ENCODE measurements at places on chromosomes 6 and 20. TPM values are rescaled to one million over a fixed set of nuclear protein-coding genes. Genes with fewer than 3 reads are reported as not detected.
A peak's percentile ranks its signal among the peaks of the same experiment; 100 is the strongest.

ZNF334 gene
- total RNA-seq = 8.5 TPM

HLA-DOB gene
- total RNA-seq = 0.64 TPM

ARG1 gene
- not detected for total RNA-seq

GDAP1L1 gene
- total RNA-seq = not detected

CCND3 gene
- total RNA-seq = 68.4 TPM

OTOR gene
- not detected for total RNA-seq

NUP153 gene
- 31.4 TPM for total RNA-seq

PDYN gene
- total RNA-seq = not detected

TNFRSF21 gene
- 67.7 TPM for total RNA-seq

ALDH8A1 gene
- 0.56 TPM for total RNA-seq

FAM83C gene
- total RNA-seq = not detected

PKHD1 gene
- 0.12 TPM for total RNA-seq

GRIK2 gene
- total RNA-seq = 1.9 TPM

RAB32 gene
- total RNA-seq = 42.6 TPM

HS3ST5 gene
- total RNA-seq = not detected

TMEM200A gene
- total RNA-seq = 24.6 TPM

DAAM2 gene
- total RNA-seq = 9.8 TPM

SULF2 gene
- total RNA-seq = 177 TPM

ID1 gene
- total RNA-seq = 363 TPM

AIF1 gene
- total RNA-seq = 5.2 TPM

GRCh38 chr6:152685819-152686218 lies 11.9 kb upstream of the MYCT1 start:
- DNase-seq = no peak

- no peak for DNase-seq
Observed at GRCh38 chr20:46899621-46900020, 5.0 kb downstream of the EYA2 start.

DNA sequence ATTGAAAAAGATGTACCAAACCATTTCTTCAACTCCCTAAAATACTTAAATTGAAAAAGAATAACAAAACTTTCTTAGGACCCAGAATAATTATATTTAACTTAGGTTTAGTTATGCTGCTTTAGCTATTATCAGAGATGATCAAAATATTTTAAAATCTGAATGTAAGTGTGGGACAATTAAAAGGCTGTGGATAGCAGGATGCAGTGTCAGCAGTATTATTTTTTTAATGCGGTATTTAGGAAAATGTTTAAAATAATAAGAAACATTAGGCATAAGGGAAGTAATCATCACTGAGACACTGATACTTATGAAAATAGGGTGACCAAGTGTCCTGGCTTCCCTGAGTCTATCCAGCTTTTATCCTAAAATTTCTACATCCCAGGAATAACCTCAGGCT lies 161.5 kb upstream of the PTCHD4 start:
- DNase-seq = no peak

DNA sequence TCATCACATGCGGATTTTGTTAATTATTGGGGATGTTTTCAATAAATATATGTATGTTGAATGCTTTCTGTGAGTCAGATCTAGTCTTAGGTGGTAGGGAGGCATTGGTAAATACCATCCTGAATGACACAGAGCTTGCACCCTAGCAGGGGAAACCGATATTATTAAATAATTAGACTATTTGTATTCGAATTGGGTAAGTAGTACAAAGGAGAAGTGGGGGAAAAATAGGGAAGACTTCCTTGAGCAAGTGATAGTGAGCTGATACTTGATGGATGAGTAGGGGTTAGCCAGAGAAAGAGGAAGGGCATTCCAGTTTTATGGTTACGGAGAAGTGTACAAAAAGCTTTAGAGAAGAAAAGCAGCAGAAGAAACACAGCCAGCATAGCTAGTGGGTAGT lies 1.5 kb downstream of the RIOK1 start:
- no peak for DNase-seq

DNA sequence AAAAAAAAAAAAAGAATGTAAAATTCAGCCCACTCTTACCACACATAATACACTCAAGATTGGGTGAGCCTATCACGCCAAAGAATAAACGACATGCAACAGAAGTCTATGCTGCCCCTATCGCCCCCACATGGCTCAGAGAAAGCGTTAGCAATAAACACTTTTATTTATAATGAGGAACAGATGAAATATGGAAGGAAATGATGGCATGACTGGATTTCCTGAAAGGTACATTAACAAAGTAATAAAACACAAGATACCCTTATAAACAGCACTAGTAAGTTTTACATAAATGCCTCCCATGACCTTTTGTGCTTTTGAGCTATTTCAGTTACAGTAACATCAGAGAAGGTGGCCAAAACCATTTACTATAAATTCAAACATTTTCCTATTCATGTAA lies 71.4 kb upstream of the SCAF8 start:
- no peak for DNase-seq

- no peak for DNase-seq
Observed at GRCh38 chr6:92822222-92822621, 597.1 kb downstream of the EPHA7 start.

GRCh38 chr20:57000441-57000968 lies 265.9 kb downstream of the BMP7 start:
- no peak for DNase-seq

GRCh38 chr20:1718604-1719384 lies 61.2 kb upstream of the SIRPG start:
- DNase-seq = no peak

DNA sequence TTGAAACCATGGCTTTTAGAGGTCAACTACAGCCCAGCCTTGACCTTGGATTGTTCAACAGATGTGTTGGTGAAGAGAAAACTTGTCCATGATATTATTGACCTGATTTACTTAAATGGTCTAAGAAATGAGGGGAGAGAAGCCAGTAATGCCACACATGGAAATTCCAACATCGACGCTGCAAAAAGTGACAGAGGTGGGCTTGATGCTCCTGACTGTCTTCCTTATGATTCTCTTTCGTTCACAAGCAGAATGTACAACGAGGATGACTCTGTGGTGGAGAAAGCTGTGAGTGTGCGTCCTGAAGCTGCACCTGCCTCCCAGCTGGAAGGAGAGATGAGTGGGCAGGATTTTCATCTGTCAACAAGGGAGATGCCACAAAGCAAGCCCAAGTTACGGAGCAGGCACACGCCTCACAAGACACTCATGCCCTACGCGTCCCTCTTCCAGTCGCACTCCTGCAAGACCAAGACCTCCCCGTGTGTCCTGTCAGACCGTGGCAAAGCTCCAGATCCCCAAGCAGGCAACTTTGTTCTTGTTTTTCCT lies 16.2 kb downstream of the TTLL2 start:
- no peak for DNase-seq

GRCh38 chr20:62060631-62061541 lies 4.8 kb downstream of the TAF4 start:
- no peak for DNase-seq

DNA sequence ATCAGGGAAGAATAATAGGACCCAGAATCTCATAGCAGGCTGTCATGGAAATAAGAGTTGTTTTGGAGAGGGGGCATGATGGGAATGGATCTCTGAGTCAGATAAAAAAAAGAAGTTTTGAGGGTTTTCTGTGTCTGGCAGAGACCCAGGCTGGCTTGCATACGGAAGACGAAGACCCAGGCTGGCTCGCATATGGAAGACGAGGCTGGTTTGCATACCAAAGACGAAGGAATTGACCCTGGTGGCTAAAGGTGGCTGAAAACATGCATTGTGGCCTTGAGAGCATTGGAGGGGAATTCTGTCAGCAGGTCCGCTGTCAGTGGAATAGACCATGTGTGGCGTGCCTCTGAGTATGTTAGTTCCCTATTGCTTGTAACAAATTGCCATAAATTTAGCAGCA lies 335.1 kb downstream of the BTBD3 start:
- no peak for DNase-seq

- DNase-seq = no peak
Observed at GRCh38 chr20:47985092-47985850, 200.0 kb upstream of the SULF2 start.

GRCh38 chr20:46592580-46593362 lies 42.3 kb upstream of the OCSTAMP start:
- no peak for DNase-seq

GRCh38 chr6:53172468-53172803 lies 23.8 kb upstream of the GCM1 start:
- no peak for DNase-seq

GRCh38 chr6:137681445-137682009 lies 185.5 kb upstream of the TNFAIP3 start:
- DNase-seq = no peak

GRCh38 chr6:105514306-105514705 lies 111.4 kb upstream of the PREP start:
- no peak for DNase-seq

GRCh38 chr6:164911151-164911550 lies 398.3 kb downstream of the C6orf118 start:
- DNase-seq = no peak

- DNase-seq = no peak
Observed at GRCh38 chr20:49167811-49168507, 20.2 kb downstream of the STAU1 start.

- no peak for DNase-seq
Observed at GRCh38 chr6:113120224-113120581, 736.9 kb upstream of the MARCKS start.

DNA sequence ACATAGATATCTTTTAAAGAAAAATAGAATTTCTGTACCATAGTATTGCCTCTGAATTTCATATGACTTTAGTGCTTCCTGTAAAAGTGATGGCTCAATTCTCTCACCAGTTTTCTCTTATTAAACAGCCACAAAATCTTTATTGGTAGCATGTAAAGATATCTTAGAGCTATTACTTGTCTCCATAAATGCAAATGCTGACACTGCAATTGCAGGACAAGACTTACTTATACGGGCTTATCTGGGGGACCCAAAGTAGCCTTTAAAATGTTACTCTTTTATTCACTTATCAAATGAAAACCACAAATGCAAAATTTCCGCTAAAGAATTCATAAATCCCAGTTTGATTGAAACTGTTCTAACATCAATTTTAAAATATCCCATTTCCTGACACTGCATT lies 287.1 kb upstream of the SPTLC3 start:
- DNase-seq = no peak

GRCh38 chr6:39088331-39088730 lies 26.7 kb downstream of the SAYSD1 start:
- peak; percentile 21 for DNase-seq

- peak; percentile 84 for DNase-seq
Observed at GRCh38 chr6:31378062-31378720, 21.2 kb upstream of the HLA-B start.

DNA sequence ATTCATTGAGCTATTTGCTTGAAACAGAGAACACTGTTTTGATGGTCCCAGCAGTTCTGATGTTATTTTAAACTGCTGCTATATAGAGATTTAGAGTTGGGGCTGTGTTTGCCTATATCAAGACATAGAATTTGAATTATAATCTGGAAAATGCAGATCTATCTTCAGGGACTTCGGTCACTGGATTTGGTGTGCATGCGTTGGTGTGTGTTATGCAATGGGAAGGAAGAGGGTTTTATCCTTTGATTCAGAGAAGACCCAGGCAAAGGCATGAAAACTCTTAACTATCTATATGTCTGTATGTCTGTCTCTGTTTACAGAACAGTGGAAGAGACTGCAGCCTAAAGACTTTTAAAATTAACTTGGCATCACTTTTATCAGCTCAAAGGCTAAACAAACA lies 2.0 kb downstream of the ADGRB3 start:
- no peak for DNase-seq

DNA sequence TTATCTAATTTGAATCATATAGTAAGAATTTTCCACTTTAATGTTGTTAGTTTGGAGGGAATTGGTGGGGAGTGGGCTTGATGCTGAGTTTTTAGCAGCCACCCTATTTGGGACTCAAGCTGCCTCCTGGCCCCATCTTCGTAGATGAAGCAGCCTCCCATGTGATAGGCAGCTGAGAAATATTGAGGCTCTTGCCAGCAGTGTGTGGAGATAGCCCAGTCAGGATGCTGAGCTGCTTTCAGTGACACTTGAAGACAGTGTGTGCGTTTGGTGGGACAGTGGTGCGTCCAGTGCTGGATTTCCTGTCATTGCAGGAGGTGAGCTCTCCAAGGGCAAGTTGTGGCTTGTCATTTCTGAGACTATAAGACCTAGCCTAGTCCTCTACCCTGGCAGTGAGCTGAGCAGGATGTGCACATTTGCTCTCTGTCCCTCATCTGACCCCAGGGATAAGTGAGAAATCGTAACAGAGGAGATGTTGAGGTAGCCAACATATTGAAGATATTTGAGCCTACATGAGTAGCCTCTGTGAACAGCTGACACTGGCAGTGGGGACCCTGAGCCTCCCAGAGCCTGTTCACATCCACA lies 47.9 kb upstream of the RNF8 start:
- DNase-seq = no peak

DNA sequence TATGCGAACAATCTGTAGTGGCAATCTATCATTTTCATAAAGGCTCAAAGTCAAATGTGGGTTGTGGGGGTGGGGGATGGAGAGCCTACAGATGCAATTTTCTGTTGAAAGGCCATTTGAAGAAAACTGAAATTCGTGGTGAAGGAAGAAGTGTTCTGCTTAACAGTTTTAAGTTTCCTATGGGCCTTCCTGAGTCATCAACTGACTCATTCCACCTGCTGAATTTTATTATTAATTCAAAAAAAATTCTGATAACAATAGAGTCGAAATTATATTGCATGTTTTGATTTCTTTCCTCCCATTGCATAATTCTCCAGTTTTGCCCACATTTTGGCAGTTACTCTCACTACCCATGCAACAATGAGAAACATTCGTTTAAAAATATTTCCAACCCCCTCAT lies 622.3 kb upstream of the ARID1B start:
- DNase-seq = no peak

DNA sequence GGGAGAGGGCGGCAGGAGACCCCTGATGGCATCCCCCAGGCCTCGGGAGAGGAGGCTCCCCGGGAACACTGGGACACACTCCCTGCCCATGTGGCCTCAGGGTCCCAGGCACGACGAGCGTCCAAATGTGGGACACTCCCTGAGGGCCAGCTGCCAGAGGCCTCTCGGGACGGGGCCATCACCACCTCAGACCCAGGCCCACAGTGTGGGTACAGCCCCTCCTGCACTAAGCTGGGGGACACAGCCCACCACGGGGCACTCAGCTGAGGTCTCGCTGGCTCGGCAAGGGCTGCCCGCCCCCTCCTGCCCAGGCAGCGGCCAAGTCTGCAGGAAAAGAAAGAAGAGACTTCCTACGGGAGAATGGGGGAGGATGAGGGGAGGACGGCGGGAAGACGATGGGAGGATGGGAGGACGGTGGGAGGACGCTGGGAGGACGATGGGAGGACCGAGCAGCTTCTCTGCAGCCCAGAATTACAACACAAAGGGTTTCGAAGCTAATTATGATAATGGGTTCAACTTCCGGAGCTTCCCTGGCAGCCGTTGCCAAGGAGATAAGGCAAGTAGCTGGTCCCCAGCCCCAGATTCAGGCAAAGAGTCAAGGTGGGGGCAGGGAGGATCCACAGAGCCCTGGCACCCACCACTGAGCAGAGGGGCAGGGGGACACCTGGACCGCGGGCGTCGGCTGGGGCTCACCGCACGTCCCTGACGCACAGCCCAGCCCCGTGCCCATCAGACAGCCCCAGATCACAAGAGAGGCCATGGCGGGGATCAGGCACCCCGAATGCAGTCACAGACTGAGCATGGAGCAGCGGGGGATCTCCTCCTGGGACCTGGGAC lies 17.5 kb downstream of the KCNQ2 start:
- no peak for DNase-seq

All from left colon (tissue), 2 donors.